ENCODE measurements at places on chromosomes 7 and 10.

DNA sequence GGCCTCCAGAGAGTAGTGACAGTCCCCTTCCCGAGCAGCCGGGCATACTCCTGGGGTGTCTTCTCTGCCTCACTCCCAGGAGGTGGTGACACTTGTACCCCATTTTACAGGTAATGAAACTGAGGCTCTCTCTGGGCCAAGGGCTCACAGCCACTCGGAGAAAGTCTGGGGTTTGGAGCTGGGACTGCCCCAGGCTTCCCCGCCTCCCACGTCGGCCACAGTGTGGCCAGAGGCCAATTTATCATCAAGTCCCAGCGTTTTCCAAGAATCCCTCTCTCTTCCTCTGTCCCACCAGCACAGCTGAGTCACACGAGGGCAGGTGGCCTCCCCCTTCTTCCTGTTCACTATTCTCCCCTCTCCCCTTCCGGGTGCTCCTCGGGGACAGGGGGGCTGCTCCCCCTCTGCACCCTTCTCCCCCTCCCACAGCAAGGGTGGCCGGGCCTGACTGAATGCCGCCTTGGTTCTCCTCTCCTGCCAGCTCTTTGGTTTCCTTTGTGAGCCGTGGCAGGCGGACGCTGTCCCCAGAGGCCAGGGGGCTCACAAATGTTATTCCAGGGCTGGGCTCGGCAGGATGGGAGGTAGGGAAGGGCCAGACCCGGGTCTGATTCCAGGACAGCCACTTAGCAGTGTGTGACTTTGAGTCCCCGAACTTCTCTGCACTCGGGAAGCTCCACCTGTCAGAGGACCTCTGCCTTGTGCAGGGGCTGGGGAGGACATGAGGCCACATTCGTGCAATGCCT is 17.7 kb downstream of the CLIP2 start:
- no peak for DNase-seq

DNA sequence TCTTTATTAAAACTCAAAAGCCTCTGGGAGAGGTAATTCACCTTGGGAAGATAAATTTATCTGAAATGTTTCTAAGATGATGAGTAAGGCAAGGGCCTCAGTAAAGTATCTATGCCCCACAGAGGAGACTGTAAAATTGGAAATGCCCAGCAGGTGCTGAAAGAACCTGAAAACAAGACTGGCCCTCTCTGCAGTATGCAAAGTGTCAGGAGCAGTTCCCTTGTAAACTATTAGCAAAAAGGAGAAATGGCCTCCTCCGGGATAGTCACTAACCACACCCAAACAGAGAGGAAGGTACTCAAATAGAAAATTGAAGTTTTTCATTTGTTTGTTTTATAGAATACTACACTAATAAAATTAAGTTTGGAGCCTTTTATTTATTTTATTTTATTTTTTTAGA is 81.2 kb downstream of the FZD1 start:
- DNase-seq: no peak

- no peak for DNase-seq
These were observed 24.6 kb downstream of the TYW1 start for GRCh38 chr7:67021260-67021659.

DNA sequence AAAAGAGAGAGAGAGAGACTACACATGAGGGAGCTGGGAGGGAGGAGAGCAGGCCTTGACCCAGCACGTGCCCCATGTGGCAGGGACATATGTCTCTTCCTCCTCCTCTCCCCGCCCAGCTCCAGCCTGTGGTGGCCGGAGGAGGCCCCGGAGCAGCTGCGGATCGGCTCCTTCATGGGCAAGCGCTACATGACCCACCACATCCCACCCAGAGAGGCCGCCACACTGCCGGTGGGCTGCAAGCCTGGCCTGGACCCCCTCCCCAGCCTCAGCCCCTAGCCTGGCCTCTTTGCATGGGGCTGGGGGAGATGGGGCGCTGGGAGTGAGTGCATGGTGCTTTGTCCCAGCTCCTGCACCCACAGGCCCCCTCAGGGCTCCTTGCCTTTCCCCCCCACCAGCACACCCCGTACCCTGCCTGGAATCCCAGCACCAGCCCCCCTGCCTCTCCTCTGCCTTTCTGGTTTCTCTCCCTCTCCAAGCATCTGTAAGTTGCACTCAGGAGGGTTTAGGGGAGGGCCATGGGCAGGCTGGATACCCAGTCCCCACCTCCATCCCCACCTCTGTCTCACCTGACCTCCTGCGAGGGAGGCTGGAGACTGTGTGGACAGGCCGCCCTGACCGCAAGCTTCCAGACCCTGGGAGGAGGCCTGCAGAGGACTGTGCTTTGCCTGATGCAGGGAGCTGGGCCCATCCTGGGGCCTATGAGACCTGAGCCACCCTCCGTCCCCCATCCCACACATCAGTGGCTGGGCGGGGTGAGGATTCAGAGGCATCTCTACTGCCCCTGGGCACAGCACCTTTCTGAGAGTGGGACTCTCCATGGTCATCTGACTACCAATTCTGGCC is 4.8 kb downstream of the UPK3B start:
- DNase-seq: no peak

DNA sequence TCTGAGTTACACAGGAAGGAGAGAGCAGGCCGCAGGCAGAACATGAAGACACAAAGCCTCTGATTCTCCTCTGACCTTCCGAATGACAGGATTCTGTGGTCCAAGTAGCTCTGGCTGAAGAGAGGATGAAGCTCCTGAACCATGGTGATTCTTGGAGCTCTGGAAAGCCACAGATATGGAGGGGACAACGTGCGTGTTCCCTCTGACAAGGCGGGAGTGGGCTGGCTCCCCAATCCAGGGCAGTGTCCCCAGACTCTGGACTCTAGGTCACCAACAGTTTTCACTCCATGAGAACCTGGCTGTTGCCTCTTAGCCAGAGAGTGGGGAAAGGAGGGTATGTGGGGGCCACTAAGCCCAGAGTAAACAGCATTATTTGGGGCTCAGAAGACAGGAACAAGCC is 7.4 kb upstream of the TRPV6 start:
- no peak for DNase-seq

DNA sequence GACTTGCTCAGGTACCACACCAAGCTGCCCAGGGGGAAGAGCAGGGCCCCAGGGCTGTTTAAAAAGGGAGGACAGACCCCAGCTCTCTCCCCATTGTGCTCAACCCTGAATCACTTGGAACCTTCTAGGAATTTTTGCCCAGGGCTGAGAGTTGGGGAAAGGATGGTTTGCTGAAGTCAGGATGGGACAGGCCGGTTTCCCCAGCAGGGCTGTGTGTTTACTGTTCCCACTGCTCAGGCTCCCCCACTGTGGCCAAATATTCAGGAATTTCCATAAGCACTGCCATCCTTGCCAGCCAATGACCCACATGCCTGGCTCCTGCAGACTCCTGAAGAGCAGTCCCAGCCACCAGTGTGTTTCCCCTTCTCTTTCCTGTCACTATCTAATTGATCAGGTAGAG is 120.7 kb downstream of the WDFY4 start:
- DNase-seq: no peak

GRCh38 chr7:4010061-4010605 is 672.0 kb upstream of the FOXK1 start:
- DNase-seq: no peak

DNA sequence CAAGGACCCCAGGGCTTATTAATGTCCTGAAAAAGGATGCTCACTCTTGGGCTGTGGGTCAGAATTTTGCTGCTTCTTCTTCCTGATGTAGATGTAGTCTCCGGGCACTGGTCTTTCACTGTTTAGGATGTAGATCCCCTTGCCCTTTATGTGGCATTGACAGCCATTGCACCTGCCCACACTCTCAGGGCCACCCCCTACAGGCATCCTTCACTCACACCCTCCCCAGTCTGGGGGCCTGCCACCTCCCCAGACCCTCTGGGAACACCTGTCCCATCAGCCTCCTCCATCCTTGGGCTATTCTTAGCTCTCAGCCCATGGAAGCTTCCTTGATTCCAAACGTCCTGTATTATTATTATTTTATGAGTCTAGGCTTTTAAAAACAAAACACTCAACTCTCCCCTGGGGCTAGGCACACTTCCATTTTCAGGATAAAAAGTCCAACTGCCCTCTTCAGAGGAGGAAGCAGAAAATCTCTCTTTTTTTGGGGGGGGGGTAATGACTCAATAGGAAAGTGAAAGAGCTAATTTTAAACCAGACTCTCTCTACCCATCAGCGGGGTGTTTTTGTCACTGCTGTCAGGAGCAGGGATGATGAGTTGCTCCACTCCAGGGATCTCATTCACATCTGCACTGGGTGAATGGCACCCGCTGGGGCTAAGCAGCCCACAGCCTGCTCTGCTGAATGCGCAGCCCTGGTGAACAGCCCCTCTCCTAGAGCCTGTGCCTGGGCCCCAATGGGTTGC is 11.5 kb upstream of the KLRG2 start:
- no peak for DNase-seq

GRCh38 chr10:96661632-96662031 is 58.7 kb downstream of the PIK3AP1 start:
- no peak for DNase-seq

GRCh38 chr7:90178679-90179278 is 24.5 kb downstream of the STEAP1 start:
- no peak for DNase-seq

DNA sequence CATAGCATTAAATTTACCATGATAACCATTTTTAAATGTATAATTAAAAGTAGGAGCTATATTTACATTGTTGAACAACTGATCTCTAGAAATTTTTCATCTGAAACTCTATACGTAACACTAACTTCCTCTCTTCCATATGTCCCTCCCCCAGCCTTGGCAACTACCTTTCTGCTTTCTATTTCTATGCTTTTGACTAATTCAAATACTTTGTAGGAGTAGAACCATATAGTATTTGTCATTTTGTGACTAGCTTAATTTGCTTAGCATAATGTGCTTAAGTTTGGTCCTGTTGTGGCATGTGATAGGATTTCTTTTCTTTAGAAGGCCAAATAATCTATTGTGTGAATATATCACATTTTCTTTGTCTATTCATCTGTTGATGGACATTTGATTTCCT is 225.3 kb upstream of the POT1 start:
- DNase-seq: no peak

DNA sequence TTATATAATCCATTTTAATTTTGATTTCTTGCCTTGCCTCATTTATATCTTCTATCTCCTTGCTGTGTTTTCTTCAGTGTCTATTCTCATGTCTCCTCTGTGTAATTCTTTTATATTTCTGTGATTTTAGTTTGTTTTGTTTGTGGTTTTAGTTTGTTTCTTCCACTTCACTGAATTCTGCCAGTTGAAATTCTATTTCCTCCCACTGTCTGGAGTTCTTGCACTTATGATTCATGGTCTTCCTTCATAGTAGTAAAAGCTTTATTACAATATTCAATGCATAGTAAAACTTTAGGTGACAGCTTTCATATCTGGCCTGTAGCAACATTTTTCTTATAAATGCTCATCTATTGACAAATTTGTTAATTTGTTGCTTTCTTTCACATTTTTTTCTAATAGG is 113.3 kb downstream of the MAGI2 start:
- DNase-seq: no peak

DNA sequence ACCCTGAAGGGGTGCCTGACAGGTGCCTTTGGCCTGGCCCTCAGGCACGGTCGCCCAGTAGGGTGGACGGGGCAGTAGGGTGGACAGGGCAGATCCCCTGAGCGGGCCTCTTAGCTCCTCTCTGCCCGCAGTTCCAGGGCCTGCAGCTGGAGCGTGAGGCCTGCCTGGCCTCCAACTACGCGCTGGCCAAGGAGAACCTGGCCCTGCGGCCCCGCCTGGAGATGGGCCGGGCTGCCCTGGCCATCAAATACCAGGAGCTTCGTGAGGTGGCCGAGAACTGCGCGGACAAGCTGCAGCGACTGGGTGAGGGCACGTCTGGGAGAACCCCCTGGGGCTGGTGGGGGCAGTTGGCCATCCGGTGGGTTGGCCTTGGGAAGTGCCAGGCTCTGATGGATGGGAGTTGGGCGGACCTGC is 1.7 kb downstream of the VPS37D start:
- DNase-seq: no peak

DNA sequence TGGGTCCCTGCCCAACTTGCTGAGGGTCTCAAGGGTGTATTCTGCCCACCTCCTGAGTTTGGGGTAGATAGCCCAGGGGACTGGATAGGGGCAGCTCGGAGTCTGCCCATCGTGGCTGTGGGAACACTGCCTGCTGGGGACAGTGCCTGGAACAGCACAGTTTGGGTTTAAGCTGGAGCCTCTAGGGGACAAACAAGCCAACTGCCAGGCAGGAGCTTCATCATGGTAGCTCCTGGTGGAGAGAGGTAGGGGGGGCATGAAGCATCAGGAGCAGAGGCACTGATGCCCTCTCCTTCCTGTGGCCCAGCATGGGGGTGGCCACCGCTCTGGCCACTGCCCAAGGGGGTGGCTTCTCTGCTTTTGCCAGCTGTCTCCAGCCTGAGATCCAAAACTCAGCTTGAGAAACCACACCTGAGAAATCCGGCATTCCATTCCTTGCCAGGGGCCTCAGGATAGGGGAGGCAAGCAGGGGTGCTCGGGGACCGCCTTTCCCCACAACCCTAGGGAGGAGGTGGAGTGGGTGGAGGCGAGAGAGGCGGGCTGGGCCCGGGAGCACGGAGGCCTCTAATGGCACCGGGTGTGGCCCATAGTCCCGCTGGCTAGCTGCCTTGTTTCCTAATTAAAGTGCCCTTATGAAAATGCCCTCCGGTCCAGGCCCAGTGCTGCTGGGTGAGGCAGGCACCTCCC is 47.6 kb downstream of the UNC5B start:
- no peak for DNase-seq

DNA sequence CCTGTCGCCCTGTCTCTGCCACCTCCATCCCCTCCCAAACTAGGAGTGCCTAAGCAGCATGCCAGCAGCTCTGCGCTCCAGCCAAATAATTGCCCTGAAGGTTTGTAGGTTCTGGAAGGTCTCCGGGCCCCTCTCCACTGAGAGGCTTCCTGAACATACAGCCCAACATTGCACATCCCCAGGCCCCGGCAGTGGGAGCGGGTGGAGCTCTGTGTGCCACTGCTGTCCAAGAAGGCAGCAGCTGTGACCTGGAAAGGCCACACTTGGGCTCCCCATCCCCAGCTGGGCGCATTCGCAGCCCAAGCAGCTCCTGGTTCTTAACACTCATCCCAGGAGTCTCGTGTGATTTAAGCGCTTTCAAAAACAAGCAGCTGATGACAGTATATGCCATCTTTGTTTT is 95.7 kb downstream of the COL13A1 start:
- no peak for DNase-seq

- no peak for DNase-seq
These were observed 302.6 kb upstream of the SP4 start for GRCh38 chr7:21125297-21125696.

DNA sequence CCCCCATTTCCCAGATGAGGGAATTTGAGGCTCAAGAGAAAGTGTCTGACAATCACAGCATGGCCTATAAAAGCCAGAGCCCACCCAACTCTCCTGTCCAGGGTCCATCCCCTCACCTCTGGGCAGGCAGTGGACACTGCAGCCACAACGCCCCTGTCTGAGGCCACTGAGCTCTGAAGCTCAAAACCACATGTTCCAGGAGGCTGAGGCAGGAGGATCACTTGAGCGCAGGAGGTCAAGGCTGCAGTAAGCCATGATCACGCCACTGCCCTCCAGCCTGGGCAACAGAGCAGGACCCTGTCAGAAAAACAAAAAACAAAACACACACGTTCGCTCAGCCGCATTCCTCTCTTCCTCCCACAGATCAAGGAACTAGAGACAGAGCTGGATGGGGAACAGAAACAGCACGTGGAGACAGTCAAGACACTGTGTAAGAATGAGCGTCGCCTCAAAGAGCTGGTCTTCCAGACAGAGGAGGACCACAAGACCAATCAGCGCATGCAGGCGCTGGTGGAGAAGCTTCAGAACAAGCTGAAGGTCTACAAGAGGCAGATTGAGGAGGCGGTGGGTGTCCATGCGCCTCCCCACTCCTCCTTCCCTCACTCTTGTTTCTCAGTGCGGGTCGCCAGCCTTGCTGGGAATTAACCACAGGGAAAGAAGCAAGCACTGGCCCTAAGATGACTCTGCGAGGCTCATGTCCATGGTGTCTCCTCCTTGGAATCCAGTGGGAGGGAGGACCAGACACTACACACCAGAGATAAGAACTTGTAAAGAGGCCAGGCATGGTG is 20.0 kb upstream of the ARPC1A start:
- DNase-seq: no peak
